ENCODE measurements at places on chromosomes 6 and 20. TPM values are rescaled to one million over a fixed set of nuclear protein-coding genes. Genes with fewer than 3 reads are reported as not detected.

GRCh38 chr20:1718604-1719384 is 61.2 kb upstream of the SIRPG start:
- DNase-seq = no peak

DNA sequence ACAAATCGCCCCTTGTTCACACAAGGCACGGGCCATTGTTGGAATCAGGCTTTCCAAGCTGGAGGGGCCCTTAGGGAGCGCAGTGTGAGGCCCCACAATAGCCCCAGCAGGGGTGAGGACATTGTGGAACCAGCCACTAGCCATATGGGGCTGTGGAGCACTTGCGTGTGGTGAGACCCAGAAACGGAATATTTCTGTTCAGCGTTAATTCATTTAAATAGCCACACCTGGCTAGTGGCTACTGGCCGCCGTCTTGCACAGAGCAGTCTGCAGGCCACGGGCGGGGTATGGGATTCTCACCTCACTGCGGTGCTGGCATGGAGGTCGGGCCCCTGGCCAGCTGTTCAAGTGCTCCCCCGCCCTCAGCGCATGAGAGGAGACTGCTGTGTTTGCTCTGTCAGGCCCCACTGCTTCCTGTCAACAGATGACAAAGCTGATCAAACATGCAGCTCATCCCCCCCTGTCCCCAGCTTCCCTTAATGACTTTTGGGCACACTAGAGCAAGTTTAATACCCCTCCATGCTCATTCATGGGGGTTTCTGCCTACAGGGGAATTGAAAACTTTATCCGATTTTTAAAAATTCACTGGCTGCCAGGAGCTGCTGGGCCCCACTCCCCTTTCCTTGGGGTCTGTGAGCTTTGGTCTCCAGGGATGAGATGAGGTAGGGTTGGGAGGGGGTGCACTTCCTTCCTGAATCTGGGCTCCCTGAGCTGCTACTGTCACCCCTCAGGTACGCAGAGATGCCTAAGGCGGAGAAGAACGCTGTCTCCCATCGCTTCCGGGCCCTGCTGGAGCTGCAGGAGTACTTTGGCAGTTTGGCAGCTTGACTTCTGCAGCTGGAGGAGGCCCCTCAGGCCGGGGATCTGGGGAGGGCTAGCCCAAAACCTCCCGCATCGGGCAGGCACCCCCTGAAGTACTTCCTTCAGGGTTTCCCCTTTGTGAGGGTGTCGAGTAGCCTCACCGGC is 13.6 kb downstream of the ITPA start:
- peak; percentile 70 for DNase-seq

DNA sequence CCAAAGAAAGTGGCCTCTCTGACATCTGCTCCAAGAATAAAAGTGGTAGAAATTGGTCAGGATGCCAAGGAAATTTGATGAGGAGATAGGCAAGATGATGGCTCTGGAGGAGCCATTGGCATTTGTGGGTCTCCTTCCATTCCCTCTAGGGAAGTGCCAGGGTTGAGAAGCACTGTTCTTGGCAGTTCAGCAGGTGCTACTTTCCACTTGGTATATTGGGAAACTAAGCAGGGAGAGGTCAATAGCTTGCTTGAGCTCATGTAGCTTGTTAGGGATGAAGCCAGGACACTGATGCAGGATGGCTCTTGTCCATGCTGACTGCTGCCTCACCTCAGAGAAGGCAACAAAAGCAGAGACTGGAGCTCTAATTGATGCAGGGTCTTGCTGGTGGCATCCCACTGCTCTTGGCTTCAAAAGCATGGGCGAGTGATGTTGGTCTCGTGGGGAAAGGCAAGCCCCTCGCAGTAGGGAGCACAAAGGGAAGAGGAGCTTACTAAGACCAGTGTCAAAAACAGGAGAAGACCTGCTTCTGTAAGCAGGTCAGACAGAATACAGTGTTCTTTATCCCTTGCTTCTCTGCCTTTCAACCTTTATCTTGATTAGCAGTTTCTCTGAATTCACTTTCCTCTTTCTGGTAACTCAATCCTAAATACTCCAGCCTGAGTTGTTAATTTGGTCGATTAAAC is 73.1 kb upstream of the RIPOR2 start:
- no peak for DNase-seq

DNA sequence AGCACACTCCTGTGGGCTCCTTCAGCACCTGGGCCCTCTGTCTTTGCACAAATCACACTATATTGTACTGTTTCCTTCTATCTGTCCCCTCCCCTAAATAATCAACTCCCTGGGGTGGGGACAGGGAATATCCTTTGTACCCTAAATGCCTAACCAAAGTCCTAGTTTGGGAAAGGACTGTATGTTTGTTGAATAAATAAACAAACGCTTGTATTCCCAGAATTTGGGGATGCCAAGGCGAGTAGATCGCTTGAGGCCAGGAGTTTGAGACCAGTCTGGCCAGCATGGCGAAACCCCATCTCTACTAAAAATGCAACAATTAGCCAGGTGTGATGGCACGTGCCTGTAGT is 322.7 kb downstream of the SYNE1 start:
- DNase-seq = no peak

- DNase-seq = no peak
Measured at GRCh38 chr6:147040121-147040910, 163.9 kb upstream of the STXBP5 start.

CEP85L gene
- 6.7 TPM for polyA plus RNA-seq
